NT2/D1 (cell line): ENCODE measurements at places on chromosomes 7 and 10.

DNA sequence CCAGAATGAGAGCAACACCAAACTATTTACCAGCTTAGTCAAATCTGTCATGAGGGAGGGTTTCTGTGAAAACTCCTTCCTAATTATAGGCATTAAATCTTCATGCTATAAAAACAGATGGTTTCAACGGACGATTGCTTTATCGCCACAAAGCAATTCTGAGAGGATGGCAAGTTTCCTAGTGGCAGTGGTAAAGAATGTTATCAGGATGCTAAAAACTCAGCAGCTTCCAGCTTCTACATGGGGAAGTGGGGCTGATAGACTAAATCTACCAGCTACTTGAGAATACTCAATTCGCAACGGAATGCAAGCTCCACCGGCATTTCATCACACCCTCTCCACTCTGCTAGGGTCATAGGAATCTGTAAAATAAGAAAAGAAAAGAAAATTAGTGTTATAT, 41.8 kb downstream of the JCAD start:
- no peak for DNase-seq

GRCh38 chr10:15858861-15859281, 1.4 kb downstream of the MINDY3 start:
- no peak for DNase-seq

- no peak for DNase-seq
Observed at GRCh38 chr7:2812831-2813230, 31.3 kb downstream of the GNA12 start.

DNA sequence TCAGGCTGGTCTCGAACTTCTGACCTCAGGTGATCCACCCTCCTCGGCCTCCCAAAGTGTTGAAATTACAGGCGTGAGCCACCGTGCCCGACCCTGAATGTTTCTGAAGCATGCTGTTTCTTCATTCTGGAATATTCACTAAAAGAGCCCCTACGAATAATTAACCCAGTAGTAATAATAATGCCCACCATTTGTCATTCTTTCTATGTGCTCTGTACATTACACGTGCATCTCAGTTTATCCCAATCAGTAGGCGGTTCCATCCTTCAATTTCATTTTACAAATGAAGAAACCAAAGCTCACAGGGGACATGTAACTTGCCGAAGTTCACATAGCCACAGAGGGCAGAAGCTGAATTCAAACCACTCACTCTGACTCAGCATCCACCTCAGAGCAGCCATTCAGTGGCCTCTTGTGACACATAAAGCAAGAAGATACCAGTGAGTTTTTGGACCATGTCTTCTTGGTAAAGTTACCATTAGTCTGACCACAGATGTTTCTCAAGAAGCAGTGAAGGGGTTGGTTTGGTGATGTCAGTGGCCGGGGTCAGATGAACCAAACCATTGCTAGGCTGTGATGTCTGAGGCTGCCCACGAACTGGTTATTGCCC, 71.9 kb upstream of the DUSP5 start:
- no peak for DNase-seq

DNA sequence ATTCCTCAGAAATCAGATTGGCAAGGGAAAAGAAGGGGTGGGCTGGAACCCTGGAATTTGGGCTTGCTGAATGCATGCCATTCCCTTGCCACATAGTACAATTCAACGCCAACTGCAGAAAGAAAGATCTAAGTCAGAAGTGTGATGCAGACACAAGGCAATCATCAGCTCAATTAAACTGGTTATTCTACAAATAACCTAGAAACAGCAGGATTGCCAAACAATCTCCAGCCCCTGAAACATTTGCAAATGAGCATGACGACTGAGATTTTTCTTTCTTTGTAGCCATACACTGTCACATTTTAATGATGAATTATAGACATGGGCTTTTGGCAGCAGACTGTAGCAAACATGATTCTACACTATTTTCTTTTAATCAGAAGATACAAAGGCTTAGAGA, 16.5 kb upstream of the CREB5 start:
- DNase-seq, result no peak

DNA sequence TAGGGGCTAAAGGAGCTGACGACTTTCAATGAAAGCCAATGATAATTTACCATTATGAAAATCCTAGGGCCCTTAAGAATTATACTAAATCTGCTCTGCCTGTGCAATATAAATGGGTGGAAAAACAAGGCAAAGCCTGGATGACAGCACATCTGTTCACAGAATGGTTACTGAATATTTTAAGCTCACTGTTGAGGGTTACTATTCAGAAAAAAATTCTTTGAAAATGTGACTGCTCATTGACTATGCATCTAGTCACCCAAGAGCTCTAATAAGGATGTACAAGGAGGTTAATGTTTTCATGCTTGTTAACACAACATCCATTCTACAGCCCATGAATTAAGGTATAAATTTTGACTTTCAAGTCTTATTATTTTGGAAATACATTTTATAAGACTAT, 8.9 kb downstream of the DKK1 start:
- no peak for DNase-seq

DNA sequence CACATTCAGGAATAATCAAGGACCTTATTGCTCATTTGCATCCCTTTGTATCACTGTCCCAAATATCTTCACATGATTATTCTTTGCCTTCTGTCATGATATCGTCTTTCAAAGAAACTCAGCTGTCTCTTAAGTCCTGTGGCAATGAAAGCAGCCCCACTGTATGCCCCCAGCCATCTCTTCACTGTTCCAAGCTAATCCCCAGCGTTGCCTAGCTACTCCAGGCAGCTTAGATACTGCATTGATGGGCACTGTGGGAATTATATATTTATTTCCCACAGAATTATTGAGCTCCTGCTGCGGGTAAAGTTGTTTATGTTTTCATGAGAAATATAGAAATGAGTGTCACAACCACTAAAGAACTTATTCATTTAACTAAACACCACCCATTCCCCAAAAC, 38.8 kb downstream of the SND1 start:
- DNase-seq, result no peak

DNA sequence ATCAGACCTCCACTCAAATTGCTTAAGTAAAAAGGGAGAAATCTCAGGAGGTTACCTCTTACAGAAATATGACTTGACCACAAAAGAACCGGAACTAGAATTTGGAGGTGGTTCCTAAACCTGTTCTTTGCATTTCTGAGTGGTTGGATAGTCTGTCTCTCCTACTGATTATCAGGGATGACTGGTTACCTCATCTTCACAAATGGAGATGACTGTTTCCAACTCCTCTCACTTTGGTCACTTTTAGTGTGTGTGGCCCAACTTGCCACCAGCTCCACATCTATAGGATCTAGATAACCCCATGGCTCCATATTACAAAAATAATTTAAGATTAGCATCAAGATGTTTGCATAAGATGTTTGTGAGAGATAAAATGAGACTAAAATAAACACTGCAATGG, 95.5 kb downstream of the CCDC71L start:
- DNase-seq, result no peak

GRCh38 chr10:100999742-101000126, at the start of gene LZTS2:
Gene LZTS2 (plus strand): TSS chr10:100999808. CDS start chr10:101002539, 2,731 bp downstream.
- DNase-seq, result no peak

DNA sequence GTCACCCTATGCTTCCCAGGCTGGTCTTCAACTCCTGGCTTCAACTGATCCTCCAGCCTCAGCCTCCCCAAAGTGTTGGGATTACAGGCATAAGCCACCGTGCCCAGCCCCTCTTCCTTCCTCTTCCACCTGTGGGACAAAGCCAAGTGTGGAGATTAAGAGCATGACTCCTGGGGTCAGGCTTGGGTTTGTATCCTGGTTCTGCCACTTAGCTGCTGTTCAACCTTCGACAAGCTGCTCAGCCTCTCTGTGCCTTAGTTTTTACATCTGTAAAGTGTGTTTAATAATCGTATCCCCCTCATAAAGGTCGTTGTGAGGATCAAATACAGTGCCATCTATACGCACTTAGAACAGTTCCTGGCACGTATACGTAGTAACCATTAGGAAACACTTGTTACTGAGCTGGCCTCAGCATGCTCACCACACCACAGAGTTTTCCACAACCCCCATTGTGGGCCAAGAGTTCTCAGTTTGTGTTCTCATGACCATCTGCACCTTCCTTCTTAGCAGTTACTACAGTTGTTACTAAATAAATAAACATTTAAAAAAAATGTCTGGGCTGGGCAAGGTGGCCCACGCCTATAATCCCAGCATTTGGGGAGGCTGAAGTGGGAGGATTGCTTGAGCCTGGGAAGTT, 140.5 kb upstream of the BTBD16 start:
- no peak for DNase-seq

DNA sequence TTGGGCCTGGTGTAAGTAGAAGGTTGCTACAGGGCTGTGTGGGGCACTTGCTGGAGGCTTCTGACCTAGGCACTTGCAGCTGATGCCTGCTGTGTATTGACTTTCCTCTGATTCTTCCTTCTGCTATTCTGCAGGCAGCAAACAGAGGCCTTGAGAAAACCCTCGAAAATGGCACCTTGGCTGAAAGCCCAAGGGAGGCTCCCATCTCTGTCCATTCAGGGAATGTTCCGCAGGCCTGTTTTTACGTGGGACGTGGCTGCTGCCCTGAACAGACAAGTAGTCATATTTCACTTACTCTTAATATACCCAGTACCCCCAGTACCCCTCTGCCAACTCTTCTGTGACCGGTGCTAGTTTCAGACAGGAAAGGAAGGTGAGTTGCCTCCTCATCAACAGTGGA, 664.7 kb downstream of the INHBA start:
- no peak for DNase-seq

DNA sequence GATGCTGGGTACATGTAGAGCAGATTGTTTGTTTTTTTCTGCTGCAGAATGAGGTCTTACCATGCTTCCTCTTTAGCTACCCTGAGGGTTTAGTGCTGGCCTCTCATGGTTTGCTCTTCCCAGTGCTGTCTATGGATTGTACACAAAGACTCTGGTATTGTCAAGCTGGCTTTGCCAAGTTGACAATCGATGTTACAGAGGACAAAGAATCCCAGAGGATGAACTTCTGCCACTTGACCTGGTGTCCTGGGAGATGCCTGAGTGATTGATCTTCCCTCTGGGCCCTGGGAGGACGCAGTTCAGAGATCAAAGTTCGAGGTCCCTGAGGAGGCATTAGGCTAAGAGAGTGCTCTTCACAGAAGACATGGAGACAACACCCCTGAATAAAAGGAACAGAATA, 865.4 kb downstream of the CCSER2 start:
- no peak for DNase-seq

- peak; percentile 61 for DNase-seq
Observed at GRCh38 chr10:71708301-71708703, 11.3 kb downstream of the C10orf105 start.

GRCh38 chr10:24907956-24908355, 44.5 kb downstream of the PRTFDC1 start:
- DNase-seq, result no peak

- DNase-seq, result no peak
Observed at GRCh38 chr7:101231644-101232043, 6.0 kb downstream of the CLDN15 start.

DNA sequence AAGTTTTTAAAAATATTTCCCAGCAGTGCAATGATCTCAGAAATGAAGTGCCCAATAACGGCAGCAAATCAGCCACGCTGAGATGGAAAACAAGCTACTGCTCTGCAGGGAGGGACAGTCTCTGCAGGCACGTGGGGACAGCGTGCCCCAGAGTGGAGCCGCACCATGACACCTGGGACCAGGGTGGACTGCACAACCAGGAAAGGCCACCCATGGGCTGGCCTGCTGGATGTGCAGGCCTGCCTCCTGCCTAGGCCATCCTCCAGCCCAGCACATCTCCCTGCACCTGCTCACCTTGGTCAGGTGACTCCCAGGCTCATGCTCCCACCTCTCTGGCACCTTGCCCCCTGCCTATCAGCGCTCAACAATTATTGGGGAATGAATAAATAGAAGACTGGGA, 80.4 kb downstream of the VSTM4 start:
- no peak for DNase-seq

GRCh38 chr7:1843921-1844335, 173.9 kb downstream of the ELFN1 start:
- no peak for DNase-seq

- no peak for DNase-seq
Observed at GRCh38 chr10:10777723-10778122, 239.9 kb upstream of the CELF2 start.

DNA sequence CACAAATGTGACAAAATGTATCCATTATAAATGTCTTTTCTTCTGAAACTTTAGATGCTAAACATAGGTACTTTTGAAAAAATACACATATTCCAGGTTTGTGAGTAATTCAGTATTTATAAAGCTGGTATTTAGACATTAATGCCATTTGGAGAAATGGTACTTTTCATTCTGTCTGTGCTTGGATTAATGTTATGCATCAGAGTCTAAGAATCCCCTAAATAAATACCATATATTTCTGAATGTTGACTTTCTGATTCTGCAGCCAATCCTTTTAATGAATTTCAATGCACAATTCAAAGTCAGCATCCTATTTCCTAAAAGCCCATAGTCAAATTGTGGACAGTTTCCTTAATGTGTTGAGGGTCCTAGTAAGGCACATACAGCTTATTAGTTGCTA, 145.0 kb downstream of the DKK1 start:
- DNase-seq, result no peak

GRCh38 chr10:131134001-131134576, 177.4 kb downstream of the TCERG1L start:
- no peak for DNase-seq

GRCh38 chr7:83648464-83649241, at the start of gene SEMA3E:
Gene SEMA3E (minus strand): TSS chr7:83649139.
- DNase-seq, result no peak
